ENCODE measurements at places on chromosomes 13 and 19.

DNA sequence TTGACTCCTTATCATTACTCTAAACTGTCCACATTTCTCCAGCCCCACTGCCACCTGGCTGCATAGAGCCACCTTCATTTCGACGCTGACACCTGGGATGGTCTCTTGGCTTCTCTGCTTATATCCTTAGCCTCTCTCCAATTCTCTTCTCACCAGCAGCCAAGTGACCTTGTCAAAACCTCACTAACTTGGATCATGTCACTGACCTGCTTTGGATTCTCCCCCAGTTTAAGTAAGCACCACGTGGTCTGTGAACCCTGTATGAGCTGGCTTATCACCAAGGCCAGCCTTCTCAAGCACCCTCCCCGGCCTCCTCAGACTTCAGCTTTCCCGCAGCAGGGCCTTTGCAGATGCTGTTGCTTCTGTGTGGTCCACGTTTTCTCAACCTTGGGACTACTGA lies 12.3 kb upstream of the GGACT start:
- DNase-seq, result no peak

DNA sequence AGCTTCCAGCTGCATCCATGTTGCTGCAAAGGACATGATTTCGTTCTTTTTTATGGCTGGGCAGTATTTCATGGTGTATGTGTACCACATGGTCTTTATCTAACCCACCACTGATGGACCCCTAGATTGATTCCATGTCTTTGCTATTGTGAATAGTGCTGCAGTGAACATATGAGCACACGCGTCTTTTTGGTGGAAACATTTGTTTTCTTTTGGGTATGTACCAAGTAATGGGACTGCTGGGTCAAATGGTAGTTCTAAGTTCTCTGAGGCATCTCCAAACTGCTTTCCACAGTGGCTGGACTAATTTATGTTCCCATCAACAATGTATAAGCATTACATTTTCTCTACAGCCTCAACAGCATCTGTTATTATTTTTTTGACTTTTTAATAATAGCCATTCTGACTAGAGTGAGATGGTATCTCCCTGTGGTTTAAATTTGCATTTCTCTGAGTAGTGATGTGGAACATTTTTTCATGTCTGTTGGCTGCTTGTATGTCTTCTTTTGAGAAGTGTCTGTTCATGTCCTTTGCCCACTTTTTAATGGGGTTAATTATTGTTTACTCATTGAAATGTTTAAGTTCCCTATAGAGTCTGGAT lies 6.8 kb upstream of the UBE2L5 start:
- DNase-seq, result no peak

DNA sequence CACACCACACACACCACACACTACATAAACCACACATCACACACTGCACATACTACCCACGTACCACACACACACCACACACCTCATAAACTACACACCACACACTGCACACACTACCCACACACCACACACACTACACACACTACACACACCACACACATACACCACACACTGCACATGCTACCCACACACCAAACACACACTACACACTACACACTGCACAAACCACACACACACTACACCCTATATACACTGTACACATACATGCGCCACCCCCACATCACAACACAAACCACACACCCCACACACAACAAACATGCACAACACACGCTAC lies 5.5 kb downstream of the MAG start:
- DNase-seq, result no peak

DNA sequence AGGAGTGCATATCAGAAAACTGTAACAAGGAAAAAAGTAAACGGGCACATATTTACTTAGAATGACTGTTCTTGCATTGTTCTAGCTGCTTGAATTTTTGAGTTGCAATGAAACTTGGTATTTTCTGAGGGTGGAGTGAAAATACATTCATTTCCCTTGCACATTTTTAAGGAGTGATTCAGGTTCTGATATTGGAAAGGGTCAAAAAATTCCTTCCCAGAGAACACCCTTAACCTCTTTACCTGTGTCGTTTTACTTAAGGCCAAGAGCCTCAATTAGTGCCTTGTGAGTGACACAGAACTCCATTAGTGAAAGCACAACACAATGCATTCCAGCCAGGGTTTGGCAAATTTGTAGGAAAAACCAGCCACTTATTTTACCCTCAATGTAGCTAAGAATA lies 2.3 kb downstream of the ITGBL1 start:
- DNase-seq, result no peak

DNA sequence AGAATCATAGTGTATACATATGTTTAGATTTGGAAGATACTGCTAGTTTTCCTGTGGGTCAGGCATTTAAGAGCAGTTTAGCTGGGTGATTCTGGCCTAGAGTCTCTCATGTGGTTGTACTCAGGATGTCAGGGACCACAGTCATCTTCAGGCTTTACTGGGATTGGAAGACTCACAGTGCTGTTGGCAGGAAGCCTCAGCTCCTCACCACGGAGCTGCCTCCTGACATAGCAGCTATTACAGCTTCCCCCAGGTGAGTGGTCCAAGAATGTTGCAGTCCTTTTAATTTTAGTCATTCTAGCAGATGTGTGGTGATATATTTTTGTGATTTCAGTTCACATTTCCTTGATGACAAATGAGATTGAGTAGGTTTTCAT lies 16.9 kb upstream of the GPR18 start:
- DNase-seq, result no peak

DNA sequence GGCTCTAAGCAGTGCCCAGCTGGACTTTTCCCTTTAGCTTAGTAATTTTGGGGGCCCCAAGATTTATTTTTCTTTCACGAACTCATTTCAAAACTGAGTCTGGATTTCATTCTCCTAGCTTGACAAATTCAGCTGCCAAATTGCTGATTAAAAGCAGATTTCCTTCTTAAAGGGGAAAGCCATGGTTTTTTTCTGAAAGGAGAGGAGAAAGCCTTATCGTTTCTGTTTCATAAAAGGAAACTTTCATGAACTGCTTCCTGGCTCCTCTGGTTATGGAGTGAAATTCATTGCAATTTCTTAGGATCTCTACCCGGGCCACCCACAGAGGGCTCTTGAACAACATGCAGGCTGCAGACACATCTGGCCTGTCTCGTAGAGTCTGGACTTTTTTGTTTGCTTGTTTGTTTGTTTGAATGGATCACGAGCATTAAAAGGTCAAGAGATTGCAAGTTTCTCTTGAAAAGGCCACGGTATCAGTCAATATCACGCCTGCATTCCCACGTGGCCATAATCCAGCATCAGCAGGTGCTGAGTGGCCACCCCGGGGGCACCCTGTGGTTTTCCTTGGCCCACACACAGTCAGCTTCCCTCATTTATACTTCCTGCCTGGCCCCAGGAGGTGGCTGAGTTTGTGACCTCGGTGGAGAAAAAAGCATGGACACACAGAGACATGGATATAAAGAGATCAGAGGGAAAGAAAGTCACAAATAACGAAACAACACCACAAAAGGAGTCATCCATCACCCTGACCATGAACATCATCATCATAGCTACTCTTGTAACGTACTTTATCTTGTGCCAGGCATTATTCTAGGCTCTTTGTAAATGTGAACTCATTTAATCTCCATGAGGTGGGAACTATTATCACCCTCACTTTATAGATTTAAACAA lies 10.5 kb upstream of the KLK4 start:
- DNase-seq, result no peak
